ENCODE measurements at places on chromosomes 6 and 20.

DNA sequence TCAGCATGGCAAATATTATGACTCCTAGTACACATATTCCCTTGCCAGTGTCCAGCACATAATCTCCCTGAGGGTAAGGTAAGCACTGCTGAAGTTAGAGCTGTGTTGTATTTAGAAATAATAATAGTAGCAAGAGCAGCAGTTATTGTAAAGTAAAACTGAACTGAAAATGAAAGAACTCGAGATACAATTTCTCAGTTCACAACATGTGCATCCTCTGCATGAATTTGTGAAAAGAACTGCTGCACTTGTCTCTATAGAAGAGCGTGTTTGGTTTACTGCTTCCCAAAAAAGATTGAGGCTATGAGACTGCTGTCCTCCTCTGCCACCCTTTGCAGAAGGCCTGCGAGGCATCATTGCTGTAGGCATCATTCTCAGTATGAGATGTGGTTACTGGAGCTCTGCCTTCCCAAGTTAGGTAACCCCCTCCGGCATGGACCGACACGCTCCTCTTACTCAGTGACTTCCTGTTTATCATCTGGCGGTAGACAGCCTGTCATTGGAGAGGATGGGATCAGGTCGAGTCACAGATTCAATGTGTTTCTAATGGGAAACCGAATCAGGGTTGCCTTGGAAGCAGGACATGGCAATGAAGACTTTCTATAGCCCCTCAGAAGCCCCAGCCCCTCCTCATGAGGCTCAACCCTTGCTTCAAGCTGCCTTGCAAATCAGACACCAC is 48.1 kb downstream of the SLC24A3 start:
- DNase-seq, result no peak

GRCh38 chr6:146785001-146785585 is 186.3 kb downstream of the ADGB start:
- peak; percentile 7 for DNase-seq

GRCh38 chr20:62267543-62267942 is 29.2 kb downstream of the OSBPL2 start:
- DNase-seq, result no peak

DNA sequence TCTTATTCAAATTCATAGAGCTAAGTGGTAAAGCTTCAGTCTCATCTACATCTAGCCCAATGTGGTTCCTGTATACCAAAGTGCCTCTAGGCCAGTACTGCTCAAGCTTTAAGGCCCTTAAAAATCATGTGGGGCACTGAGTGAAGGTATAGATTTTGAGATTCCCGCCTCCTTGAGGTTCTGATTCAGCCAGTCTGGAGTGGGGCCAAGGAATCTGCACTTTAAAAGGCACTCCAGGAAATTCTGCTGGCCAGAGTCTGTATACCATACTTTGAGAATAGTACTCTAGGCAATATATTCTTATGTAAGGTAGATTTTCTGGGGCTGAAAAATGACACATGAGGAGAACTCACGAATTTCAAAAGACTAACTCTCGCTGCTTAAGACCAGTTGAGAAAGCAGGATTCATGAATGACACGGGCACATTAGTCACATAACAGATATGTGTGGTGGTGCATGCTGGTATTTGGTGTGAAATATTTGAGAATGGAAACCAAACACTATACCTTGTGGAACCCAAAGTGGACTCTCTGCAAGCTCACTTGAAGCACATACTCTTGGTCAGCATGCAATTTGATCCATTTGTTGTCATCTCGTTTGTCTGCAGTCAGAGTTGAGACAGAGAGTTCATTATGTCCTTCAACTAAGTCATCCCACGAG is 47.6 kb upstream of the SIM1 start:
- DNase-seq, result no peak

DNA sequence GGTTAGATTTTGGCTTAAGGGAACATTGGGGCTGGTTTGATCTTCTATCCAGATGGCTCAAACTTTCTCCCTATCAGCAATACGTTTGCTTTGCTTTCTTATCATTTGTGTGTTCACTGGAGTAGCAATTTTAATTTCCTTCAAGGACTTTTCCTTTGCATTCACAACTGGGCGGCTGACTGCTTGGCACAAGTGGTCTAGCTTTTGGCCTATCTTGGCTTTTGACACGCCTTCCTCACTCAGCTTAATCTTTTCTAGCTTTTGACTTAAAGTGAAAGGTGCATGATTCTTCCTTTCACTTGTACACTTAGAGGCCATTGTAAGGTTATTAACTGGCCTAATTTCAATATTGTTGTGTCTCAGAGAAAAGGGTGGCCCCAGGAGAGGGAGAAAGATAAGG is 254.9 kb downstream of the PLCB1 start:
- no peak for DNase-seq

- no peak for DNase-seq
These were observed 1.1 kb downstream of the SOX4 start for GRCh38 chr6:21594416-21595281.

GRCh38 chr6:87341158-87341557 is 3.5 kb upstream of the C6orf163 start:
- DNase-seq, result no peak
